ENCODE measurements at places on chromosomes 3 and 15.

DNA sequence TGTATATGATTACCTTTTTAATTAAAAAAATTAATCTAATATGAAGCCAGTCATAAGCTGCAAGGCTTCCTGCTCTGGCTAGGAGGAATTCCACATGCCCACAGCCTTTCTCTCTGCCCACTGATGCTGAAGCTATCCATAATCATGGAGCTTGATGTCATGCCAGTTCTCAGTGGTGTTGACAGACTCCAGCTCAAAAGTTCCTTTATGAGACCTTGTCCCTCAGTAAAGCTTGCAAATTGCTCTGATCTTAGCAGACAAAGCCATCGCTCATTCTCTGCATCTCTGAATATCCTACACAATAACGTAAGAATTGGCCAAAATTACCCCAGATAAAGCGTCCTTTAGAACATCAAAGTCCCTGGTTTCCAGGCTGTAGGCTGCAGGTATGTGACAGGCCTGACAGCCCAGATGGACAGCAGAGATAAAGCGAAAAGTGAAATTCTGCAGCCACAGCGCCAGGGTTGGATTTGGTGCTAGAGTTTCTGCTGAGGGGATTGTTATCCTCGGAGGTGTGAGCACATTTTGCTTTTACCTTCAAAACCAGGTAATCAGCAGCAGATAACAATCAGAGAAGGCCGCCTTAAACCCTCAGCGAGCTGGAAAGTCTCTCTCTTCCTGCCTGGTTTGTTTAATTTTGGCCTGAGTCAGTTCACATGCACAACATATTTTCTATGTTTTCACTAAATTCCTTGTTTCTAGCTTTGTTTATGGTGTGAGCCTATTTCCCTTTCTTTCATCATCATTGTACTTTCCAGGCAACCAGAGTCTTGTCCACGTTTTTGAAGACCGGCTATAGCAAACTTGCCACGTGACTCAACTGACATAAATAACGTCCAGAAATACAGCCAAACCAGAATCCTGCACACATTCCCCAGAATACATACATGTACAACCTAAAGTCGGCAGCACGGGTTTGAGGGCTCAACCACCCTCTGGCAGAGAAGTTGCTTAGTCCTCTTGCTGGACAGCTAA lies 36.6 kb upstream of the ALDH1A3 start:
- no peak for DNase-seq

DNA sequence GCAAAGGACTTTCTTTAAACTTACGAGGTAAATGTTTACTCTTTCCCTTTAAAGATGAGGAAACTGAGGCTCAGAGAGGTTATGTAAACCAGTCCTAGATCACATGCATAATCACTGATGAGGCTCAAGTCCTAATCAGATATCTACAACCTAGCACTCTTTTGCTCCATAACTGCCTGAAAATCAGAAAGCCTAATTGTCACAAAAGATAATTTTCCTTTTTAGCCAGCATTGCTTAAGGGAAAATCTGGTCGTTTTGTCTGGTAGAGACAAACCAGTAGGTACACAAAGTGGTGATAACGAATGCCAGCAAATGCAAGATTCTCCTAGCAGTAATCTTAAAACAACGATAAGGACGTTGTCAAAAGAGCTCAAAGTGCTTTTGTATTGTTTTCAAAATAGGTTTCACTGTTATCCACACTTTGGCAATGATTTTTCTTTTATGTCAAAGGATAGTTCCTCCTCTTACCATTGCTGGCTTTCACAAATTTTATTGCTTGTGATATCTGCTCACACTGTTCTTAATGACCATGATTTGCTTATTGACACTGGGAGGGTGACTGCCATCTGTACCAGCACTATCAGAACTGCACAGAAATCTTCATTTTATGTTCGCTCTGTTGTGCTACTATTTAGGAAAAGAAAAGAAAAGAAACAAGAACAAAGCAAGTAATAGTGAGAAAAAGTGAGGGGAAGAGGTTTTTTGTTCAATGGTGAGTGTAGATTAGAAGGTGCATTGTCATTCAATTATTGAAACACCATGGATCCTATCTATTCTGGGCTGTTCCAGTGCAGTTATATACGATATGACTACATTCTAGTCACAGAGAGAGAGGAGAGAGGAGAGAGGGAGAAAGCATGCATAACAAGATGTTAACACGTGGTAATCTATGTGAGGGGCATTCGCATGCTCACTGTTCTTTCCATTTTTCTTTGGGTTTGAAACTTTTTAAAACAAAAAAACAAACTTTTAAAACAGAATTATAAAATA lies 13.7 kb downstream of the IQCH start:
- DNase-seq: no peak

DNA sequence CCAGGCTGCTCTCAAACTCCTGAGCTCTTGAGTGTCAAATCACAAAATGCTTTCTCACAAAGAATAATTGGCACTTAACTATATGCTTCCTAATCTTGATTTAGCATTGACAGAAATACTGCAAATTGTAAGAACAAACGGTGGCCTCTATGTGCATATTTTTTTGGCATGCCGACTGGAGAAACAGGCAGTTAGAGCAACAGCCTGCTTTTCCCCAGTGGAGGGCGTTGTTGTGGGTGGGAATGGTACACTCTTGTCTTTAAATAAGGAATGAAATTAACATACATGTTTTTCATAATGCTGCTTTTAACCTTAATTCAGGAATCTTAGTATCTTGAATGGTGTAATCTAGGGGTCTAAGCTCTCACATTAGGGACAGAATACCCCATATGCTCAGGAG lies 31.1 kb upstream of the SV2B start:
- DNase-seq: no peak

- DNase-seq: no peak
These were observed 13.2 kb downstream of the LIMD1 start for GRCh38 chr3:45607790-45608189.

DNA sequence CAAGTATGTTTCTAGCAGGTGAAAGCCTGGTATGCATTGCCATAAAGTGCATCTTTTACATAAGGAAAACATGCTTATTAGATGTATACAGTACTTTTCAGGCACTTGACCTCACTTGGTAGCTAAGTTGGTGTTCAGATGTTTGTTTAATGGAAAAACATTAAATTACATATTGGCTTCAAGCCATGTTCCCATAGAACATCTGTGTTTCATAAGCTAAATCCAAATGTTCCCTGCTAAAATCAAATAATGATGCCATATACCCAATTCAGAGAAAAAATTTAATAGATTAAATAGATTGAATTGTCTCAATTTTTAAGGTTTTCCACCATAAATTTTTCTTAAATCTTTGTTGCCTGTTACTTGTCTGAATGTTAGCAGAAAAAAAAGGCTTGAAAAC lies 19.1 kb upstream of the RPL22L1 start:
- DNase-seq: no peak

DNA sequence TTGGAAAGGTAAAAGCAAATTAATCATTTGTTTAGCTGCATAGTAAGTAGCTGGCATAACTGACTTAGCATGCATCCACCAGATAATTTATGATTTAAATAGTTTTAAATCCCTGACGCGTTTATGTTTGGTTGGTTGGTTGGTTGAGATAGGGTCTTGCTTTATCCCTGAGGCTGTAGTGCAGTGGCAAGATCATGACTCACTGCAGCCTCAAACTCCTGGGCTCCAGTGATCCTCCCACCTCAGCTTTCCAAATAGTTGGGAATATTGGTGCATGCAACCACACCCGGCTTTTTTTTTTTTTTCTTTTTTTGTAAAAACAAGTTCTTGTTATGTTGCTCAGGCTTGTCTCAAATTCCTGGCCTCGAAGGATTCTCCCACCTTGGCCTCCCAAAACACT lies 263.4 kb downstream of the MCTP2 start:
- no peak for DNase-seq
